WTC11 (cell line): ENCODE measurements at places on chromosomes 1 and 21.

GRCh38 chr1:209823143-209824041 lies 4.4 kb upstream of the UTP25 start:
- no peak for DNase-seq

DNA sequence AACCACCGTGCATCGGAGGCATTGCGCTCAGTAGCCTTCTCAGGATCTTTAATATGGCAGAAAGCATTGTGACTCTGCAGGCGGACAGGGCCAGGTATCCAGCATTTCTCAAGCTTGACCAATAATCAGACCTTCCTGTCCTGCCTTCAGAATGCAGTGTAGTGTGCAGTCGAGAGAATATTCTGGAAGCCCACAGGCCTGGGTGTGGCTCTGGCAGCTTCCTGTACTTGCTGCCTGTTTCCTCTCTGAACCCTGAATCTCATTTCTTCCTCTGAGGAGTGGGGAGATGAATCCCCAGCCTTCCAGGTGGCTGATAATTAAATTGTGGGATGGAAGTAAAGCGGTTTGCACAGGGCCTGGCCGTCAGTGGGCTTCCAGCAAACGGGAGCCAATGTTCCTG lies 42.3 kb downstream of the ACTL8 start:
- DNase-seq = no peak

DNA sequence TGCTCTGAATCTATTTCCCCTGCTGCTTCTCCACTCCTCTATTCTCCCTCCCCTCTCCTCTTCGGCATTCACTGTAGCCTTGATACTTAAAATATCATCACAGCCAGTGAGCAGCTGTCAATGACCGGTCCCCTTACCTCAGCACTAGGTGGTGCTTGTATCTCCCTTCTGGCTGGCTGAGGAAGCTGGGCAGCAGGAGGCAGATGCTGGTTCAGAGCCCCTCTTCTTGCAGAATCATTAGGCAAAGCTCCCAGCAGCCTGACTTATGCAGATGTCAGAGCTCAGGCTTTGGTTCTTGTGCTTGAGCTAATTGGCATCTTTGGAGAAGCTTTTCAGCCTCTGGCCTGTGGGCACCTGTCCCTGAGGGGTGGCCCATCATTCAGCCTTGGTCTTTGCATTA lies 31.9 kb upstream of the KCNA2 start:
- DNase-seq = no peak

- DNase-seq = no peak
These were observed 190.8 kb upstream of the AJAP1 start for GRCh38 chr1:4463631-4464030.

DNA sequence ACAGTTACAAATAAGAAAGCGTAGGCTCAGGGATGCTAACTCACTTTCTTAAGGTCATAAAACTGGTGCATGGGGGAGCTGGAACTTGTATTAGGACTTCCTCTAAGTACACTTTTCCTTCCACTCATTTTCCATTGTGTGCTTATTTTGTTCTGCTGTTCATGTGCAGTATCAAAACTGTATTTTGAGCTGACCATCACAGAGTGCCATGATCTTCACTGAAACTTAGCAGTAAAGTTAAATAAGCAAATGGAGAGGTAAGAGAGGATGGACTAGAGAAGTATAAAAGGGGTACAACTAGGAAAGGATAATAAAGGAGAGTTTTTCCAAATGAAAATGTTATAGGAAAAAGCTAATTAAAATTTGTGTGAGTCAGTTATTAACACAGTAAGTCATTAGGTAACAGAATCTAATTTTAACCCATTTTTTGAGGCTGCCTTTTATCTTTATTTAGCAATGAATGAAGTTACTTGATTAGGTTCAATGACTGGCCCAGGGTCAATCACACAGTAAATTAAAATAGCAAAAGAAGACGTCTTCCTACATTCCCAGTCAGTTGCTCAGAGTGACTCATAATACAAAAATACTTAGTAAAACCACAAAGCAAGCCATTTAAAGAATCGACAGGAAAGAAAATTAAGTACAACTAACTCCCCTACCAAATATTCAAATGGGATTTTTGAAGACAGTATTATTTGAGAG lies 165.8 kb upstream of the C1orf105 start:
- DNase-seq = no peak

DNA sequence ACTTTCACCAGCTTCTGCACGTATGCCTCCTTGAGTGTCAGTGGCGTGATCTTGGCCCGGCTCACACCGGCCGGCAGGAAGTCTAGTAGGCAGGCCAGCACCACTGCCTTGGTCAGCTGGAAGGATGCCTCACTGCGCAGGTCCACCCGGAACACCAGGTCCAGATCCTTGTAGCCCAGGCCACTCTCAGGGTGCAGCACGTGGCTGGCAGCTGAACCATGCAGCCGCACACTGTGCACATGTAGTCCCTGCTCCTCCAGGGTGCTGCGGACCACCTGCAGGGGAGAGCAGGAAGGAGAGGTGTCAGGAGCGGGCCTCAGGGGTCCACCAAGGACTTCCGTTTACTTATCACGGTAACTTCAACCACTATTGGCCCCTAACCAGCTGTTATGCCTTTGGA lies 6.0 kb downstream of the TENT5B start:
- no peak for DNase-seq

DNA sequence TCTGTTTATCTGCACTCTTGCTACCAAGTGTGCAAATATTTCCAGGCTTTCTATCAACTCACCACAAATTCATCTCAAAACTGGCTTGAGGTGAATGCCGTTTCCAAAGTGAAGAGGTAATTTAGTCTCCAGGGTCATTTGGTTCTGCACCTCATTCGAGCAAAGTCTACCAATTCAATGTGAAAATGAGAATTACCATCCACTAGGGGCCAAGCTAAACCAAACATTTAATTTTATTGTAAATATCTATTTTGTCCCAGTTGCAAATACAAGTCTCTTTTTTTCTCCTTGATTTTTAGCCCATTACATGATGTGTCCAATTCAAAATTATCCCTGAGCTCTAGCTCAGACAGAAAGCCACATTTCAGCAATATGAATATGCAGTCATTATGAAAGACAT lies 152.3 kb upstream of the PTBP2 start:
- DNase-seq = no peak

- no peak for DNase-seq
These were observed 23.9 kb upstream of the H3-3A start for GRCh38 chr1:226038661-226039060.

DNA sequence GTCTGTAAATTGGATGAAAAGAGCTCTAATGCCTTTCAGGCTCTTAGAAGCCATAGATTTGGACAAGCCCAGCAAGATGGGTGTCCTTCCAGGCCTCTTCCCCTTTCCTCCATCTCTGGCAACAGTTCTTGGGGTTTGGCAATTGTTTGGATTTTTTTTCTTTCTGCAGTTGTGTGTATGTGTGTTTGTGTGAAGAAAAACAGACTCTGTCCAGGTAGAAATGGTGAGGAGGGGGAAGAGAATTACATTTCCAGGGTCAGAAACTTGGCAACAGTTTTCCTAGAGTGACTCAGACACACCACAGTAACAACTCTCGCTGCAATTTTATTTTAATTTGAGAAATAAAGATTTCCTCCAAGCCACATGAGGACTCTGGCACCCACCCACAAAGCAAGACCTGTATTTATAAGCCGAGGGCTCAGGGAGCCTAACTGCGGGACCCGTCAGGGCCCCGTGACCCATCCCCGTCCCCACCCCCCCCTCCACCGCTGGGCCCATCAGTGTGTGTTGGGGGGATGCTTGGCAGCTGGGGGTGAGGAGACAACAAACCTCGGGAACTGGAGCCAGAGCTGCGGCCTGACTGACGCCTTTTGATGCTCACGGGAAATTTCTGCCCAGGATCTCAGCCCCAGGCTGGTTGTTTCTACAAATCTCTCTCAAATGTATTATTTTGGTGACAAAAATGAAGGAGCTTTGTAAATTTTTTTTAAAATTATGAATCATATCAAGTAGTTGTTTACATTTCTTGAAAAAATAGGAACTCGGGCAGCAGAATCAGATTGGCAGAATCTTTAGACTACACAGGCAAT lies 4.4 kb downstream of the TMEM200B start:
- no peak for DNase-seq

- DNase-seq = no peak
These were observed 24.3 kb downstream of the MROH7 start for GRCh38 chr1:54665852-54666251.

DNA sequence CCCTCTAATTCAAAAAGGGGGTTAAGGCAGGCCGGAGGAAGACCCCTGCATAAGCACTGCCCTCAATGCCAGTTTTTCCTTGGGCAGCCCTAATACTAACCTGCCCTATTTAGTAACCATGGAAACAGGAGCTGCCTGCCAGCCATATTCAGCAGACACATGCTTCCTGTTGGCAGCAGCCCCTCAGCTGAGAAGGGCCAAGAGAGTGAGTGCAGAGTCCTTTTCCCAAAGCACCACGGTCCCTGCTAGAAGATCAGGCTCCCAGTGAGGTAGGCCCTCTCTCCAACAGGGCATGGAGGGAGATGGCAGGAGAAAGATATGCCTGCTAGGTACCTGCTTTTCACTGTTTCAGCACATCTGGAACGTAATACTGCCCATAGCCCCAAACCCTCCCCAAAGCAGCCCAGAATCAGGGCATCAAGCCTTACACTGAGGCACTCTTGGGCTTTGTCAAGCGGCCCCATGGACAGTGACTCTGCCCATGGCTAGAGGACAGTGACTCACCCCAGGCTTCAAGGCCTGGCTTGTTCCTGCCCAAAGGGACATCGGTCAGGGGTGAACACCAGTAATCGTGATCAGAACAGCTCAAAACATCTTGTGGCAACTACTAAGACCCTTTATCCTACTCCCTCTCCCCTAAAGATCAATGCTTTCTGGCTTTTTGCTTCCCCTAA lies 64.5 kb downstream of the BCAR3 start:
- no peak for DNase-seq

GRCh38 chr1:167565922-167566321 lies 12.4 kb upstream of the CREG1 start:
- no peak for DNase-seq

- DNase-seq = no peak
These were observed 46.8 kb upstream of the PROX1 start for GRCh38 chr1:213940947-213941346.

GRCh38 chr1:60052601-60053000 lies 21.0 kb downstream of the C1orf87 start:
- DNase-seq = no peak

DNA sequence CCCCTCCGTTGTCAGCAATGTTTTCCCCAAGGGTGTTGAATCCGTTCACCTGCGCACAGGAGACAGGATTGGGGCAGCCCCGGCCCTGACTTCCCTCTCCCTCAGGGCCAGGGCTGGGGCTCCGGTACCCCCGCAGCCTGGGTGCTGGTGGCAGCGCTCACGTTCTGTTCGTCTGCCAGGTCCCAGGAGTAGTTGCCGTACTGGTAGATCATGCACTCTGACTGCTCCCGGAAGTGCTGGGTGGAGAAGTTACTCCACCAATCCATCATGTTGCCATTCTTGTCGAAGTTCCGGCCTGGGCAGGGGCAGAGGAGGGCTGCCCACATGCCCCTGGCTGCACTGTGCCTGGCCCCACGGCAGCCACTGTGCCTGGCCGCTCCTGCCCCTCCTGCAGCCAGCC lies 6.1 kb downstream of the PRXL2B start:
- DNase-seq = no peak

- DNase-seq = no peak
These were observed 3.0 kb downstream of the DMRTB1 start for GRCh38 chr1:53462193-53462592.

GRCh38 chr1:87673748-87674147 lies 345.1 kb downstream of the LMO4 start:
- no peak for DNase-seq
